ENCODE measurements at places on chromosomes 3 and 15.
A peak's percentile ranks its signal among the peaks of the same experiment; 100 is the strongest.

- no peak for DNase-seq
Observed at GRCh38 chr3:20683910-20684309, 497.9 kb upstream of the SGO1 start.

- no peak for DNase-seq
Observed at GRCh38 chr15:82972990-82973389, 13.0 kb upstream of the RAMAC start.

GRCh38 chr3:23619705-23620637 is 185.8 kb upstream of the UBE2E1 start:
- no peak for DNase-seq

GRCh38 chr15:66251065-66251789 is 2.3 kb downstream of the MEGF11 start:
- DNase-seq = no peak

- DNase-seq = no peak
Observed at GRCh38 chr15:60844511-60845174, 365.7 kb upstream of the ICE2 start.

GRCh38 chr15:31329640-31330010 is 3.0 kb downstream of the KLF13 start:
- DNase-seq = peak; percentile 48

- peak; percentile 88 for DNase-seq
Observed at GRCh38 chr15:59104912-59105732, at the start of gene CCNB2. Gene CCNB2 (plus strand): TSS chr15:59105146. CDS start chr15:59105269, 123 bp downstream.

GRCh38 chr15:75758071-75758872 is 45.6 kb upstream of the CSPG4 start:
- DNase-seq = peak; percentile 93

GRCh38 chr3:157475921-157476414 is 27.2 kb downstream of the VEPH1 start:
- no peak for DNase-seq

- DNase-seq = no peak
Observed at GRCh38 chr3:167739190-167739810, 3.8 kb downstream of the SERPINI1 start.

- DNase-seq = no peak
Observed at GRCh38 chr15:59847968-59848367, 156.1 kb upstream of the FOXB1 start.

GRCh38 chr3:108117241-108117775 is 26.5 kb upstream of the CD47 start:
- DNase-seq = no peak

DNA sequence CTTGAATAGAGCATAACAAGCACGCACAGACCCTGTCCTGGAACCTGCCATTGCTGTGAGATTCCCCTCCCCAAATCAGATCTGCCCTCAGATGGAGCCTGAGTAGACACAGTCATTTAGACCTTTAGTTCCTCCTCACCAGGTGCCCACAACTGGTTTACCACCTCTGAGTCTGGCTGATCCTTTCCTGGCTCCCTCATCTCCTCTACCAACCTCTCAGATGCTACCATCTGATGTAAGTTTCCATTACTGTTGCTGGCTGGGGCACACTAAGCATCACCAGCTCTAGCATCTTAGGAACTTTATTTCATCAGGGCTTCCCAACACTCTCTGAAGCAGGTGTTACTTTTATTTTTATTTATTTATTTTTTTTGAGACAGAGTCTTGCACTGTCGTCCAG is 288.3 kb downstream of the TLE3 start:
- no peak for DNase-seq

DNA sequence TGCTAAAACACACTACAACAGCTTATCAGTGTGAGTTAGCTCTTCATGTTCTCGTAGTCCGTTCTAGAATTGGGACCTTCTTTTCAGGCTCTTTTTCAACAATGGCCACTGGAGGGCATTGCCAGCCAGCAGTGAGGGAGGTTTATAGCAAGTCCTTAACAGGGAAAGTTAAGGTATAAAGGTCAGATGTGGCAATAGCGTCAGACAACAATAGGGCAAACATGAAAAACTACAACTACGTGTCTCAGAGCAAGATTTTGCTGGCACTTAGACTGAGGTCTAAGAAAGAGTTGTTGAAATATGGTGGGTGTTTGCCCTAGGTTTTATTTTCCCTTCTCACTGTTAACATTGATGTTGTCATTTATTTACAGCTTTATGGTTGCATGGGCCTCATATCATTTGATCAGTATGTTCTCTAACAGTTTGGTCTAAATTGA is 161.4 kb downstream of the GMNC start:
- peak; percentile 48 for DNase-seq

DNA sequence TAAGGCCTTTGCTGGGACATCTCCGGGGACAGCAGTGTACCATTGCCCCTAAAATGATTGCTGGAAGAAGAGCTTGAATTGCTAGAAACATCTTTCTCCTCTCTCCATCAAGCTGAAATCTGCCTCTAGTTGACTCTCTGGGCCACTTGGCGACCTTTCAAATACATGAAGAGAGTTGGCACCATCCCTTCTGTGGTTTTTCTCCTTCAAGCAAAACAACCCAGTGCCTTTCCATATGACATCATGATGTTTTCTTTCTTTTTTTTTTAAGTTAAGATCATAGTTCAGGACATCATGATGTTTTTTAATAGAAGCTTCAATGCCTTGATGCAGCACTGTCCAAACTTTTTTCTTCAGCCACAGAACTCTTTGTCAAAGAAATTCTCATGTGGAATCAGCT is 144.0 kb upstream of the PTPRG start:
- DNase-seq = no peak

GRCh38 chr15:43931790-43932435 is 105.1 kb downstream of the WDR76 start:
- DNase-seq = no peak

DNA sequence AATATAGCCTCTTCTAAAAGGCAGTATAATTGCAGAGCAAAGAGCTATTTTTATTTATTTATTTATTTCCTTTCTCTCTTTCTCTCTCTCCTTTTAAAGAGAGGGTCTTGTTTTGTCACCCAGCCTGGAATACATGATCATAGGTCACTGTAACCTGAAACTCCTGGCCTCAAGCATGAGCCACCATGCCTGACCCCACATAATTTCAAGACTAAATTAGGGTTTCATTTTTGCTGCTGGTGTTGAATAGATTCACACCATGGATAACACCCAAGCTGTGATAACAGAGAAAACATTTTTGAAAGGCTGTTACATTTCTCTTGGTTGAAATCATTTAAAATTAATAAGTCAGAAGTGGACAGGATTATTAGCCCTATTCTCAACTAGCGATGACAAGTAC is 131.6 kb downstream of the LEKR1 start:
- DNase-seq = no peak

- DNase-seq = no peak
Observed at GRCh38 chr3:97952872-97953271, 19.4 kb downstream of the RIOX2 start.

DNA sequence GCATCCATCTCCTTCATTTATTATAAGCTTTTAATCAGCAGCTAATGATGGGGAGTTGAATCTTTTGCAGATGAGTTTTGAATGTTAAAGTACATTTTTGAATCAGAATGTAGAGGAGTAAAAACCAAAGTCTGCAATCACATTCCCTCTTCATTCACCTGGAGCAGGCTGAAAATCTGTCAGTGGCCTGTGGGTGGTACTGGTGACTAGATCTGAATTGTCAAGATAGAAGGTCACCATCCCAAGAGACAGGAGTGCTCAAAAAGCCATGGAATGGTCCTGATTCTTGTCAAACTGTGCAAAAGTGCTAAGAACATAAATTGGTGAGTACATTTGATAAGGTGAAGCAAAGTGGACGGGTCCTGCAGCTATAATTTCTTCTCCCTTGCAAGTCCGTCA is 881.3 kb upstream of the NR2F2 start:
- no peak for DNase-seq

DNA sequence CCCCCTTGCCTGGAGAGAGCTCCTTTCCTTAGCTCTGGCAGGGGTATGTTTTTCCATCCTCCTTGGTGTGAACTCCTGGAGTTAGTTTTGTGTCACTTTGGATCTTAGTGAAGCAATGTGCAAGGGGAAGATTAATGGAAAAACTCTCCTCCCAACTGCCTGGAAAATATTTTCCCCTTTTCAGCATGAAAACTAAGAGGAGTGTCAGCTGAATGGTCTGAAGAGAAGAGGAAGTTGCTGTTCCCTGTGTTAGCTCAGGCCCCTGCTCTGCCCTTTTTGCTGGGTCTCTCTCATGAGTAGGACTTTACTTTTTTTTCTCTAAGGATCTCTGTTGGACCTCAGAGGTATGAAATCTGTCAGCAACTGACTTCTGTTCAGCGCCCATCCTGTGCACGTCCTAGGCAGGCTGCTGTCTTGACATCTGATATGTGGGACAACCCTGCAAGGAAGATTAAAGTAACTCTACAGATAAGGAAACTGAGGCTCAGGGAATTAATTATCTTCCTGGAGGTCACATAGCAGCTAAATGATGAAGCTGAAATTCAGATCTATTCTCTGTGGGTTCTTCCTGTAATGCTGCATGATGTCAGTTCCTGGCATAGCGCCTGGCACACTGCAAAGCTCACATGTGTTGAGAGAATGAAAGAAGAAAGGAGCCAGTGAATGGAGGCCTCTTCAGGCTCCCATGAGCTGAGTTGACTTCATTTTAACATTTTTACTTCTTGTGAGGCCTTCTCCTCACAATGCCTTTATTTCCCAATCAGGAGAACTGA is 109.7 kb upstream of the GALNT15 start:
- no peak for DNase-seq

GRCh38 chr15:100279446-100279845 is 62.3 kb downstream of the ADAMTS17 start:
- DNase-seq = no peak

DNA sequence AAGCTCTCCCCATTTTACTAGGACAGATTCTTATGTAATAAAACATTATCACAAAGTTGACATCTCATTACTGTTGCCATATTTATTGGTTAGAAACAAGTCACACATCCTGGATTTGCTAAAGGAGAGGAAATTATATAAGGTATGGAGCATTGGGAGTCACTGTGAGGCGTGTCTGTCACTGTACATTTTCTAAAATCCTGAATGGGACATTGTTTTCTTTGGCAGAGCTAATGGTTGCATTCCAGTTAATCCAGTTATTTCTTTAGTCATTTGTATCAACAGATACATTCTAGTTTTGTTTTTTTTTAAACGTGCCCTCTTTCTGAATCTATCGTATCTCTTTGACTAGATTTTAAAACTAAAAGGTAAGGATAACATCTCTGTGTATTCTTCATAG is 70.2 kb upstream of the MITF start:
- DNase-seq = no peak

GRCh38 chr15:65682404-65682911 is 60.7 kb downstream of the SLC24A1 start:
- DNase-seq = no peak

- no peak for DNase-seq
Observed at GRCh38 chr3:6522191-6522590, 338.7 kb upstream of the GRM7 start.

GRCh38 chr15:90981681-90982080 is 12.7 kb downstream of the PRC1 start:
- no peak for DNase-seq

GRCh38 chr3:136604961-136605360 is 147.2 kb downstream of the STAG1 start:
- DNase-seq = no peak

- no peak for DNase-seq
Observed at GRCh38 chr3:11452312-11452711, 180.1 kb downstream of the ATG7 start.

All from lower lobe of right lung (tissue), 2 donors.